ENCODE measurements at places on chromosomes 5 and 9.

GRCh38 chr5:151156507-151157420, 815 bp downstream of the ANXA6 start:
- H3K4me1 ChIP-seq, result peaks cover 83% of the 10 kb centered on the region
- peak; percentile 65 for ATAC-seq
- H3K36me3 ChIP-seq, result peaks cover 37% of the 10 kb centered on the region
- H3K4me3 ChIP-seq, result peak overlapping the region; percentile 96
- H3K27ac ChIP-seq, result peak overlapping the region; percentile 99
- no peaks in the 10 kb centered on the region for H3K27me3 ChIP-seq

GRCh38 chr9:136219276-136219675, 14.3 kb upstream of the LHX3 start:
- no peaks in the 10 kb centered on the region for H3K27me3 ChIP-seq
- ATAC-seq, result no peak
- H3K27ac ChIP-seq, result no peak overlapping the region
- peaks cover 22% of the 10 kb centered on the region for H3K4me1 ChIP-seq
- H3K36me3 ChIP-seq, result peaks cover 87% of the 10 kb centered on the region

DNA sequence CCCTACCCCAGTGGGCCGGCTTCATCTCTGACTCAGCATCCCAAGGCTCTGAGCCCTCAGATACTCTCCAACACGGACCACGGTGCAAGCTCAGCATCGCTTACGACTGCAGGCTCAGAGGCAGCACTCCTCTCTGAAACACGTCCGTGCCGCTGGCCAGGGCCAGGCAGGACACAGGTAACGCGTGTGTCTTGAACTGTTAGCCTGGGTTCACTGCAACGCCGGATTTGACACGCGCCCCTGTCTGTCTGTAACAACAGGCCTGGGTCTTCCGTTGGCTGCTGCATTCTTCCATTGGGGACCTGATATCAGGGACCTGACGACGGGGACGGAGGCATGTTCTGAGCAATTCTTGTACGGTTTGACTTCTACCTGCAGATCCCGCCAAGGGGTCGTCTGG, 6.4 kb downstream of the SLC6A3 start:
- H3K27me3 ChIP-seq, result peaks cover 58% of the 10 kb centered on the region
- ATAC-seq, result no peak
- H3K27ac ChIP-seq, result no peak overlapping the region
- no peak overlapping the region for H3K4me3 ChIP-seq
- H3K4me1 ChIP-seq, result peaks cover under 1% of the 10 kb centered on the region

DNA sequence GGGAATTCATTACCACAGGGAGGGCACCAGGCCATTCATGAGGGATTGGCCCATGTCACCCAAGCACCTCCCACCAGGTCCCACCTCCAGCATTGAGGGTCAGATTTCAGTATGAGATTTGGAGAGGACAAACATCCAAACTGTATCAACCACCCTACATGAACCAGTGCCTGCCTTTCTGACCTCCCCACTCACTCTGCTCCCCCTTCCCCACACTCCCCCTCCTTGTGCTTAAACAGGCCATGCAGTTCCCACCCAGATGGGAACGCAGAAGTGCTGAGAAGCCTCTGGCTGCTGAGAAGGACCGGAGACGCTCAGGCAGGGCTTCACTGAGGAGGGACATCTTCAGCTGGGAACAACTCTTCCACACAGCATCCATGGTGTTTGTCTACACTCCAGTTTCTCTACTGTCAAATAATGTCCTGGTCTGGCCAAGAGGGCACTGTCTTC, 30.0 kb upstream of the ADAMTS2 start:
- no peaks in the 10 kb centered on the region for H3K36me3 ChIP-seq

DNA sequence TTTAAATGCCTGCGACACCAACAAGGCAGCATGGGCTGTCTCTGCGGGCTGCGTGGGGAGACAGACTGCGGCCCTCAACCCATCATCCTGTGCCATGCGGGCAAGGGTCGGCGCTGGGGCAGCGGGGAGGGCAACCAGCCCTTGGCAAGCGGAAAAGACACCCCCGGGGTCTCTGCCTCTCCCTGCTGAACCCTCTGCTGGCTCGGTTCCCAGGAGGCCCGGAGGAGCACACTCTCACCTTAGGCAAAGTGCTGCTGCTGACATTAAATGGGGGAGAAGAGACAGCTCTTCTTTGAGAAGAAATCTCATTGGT, 129.6 kb upstream of the PPP1R26 start:
- H3K4me1 ChIP-seq, result no peaks in the 10 kb centered on the region
- H3K27me3 ChIP-seq, result peaks cover 38% of the 10 kb centered on the region
- H3K4me3 ChIP-seq, result no peak overlapping the region
- H3K36me3 ChIP-seq, result no peaks in the 10 kb centered on the region

DNA sequence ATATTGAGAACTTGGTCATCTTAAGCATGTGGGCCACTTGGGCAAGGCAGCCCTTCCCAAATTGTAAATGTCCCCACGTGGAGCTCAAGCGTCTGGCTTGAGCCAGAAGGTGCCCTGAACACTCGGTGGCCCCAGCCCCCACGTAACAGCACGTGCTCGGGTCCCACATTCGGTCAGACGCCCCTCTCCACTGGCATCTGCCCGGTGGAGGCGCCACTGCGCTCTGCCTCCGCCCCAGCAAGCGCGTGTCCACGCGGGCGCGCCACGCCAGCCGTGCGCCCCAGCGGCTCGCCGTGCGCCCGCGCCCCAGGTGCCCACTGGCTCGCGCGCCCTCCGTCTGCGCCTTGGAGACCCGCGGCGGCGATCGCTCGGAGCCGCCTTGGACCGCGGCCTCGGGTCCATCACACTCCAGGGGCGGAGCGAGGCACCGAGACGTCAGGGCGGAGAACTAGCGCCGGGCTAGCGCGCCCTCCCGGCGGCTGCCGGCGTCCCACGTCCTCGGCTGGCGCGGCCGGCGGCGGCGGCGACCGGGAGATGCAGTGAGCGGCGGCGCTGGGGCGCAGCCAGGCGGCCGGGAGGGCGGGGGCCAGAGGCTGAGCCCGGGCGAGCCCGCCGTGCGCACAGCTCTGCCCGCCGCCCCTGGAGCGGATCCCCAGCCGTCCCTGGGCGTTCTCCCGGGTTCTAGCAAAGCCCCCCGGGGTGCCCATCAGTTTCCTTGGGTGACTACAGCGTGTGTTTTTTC, at the start of gene PALM2AKAP2:
Gene PALM2AKAP2 (plus strand): TSS at position 488 of the 742 bp plus-strand sequence. CDS start 291 bp downstream, outside the sequence.
- no peaks in the 10 kb centered on the region for H3K4me1 ChIP-seq
- no peak within 1 kb of the TSS for H3K4me3 ChIP-seq
- no peaks in the 10 kb centered on the region for H3K36me3 ChIP-seq
- no peak for ATAC-seq

DNA sequence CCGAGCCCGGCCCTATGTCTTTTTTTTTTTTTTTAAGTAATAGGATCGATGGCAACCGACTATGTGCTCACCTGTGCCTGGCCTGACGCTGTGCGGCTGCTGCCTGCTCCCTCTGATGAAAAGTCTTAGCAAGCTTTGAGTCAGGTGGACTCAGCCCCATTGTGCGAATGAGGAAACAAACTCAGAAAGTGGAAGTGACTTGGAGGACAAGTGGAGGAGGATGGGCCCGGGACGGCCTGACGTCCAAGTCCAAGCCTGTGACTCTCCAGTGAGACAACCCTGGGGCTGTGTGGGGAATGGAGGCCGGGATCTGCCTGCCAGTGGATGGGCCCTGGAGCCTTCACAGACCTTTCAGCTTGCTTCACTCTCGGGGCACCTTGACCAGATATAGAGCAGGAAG, 57.9 kb downstream of the EXD3 start:
- H3K4me3 ChIP-seq, result no peak overlapping the region
- H3K27ac ChIP-seq, result no peak overlapping the region
- no peaks in the 10 kb centered on the region for H3K4me1 ChIP-seq
- no peak for ATAC-seq
- no peaks in the 10 kb centered on the region for H3K36me3 ChIP-seq
- no peaks in the 10 kb centered on the region for H3K27me3 ChIP-seq
